GM06990 (cell line): ENCODE measurements at places on chromosomes 12 and 14.

- no peak for DNase-seq
Measured at GRCh38 chr12:71027856-71028255, 107.3 kb upstream of the PTPRR start.

GRCh38 chr14:35695647-35696046, 113.4 kb downstream of the RALGAPA1 start:
- DNase-seq = no peak

DNA sequence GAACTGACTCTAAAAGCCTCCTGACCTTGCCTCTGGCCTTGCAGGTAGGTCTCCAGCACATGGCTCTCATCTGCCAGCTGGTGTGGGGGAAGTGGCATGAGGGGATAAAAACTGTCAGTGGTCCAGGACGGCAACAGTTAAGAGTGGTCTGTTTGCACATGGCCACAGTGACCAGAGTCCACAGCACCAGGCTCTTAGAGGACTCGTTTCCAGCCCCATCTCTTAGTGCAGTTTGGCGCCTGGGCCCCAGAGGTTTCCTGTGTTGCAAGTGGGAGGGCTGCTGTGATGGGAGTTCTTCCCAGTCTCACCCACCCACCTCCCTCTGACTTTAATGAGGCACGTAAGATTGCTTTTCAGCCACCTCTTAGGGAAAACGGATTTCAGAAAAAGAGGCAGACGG, 37.0 kb downstream of the APPL2 start:
- no peak for DNase-seq

DNA sequence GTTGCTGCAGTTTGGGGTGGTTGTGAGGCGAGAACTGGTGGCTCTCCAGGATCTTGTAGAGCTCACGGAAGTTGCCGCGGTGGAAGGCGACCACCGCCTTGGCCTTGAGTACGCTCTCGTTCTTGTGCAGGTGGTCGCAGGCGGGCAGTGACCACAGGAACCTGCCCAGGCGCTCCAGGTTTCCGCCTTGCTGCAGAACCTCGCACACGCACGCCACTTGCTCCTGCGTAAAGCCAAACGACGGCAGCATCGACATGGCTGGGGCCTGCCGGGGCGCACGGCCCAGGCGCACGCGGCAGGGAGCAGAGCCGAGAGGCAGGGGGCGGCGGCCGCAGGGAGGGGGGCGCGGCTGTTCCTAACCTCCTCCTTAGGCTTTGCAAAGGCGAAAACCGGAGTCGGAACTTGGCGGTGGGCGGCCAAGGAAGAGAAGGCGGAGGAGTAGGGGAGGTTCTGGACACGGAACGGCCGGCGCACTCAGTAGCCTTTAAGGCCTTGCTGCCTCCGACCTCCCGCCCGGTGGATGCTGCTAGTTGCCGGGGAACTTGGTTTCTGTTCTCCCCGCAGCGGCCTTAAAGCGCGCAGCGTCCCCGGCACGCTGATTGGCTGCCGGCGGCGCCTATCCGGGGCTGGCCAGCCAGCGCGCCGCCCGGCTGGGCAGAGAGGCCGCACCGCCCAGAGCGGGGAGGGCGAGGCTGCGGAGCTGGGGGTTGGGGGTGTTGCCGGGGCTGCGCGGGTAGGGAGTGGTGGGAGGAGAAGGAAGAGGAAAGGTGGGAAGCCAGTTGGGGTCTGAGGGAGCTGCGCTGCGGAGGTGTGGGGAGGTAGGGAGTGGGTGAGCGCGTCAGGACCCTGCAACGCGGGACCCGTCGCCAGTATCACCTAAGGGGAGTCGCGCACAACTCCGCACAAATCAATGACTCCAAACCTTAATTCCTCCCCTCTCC, at the start of gene SIX1:
Gene SIX1 (minus strand): TSS at position 544 of the 941 bp plus-strand sequence. CDS start 288 bp downstream, at position 256.
- peak; percentile 71 for DNase-seq

GRCh38 chr14:77615361-77616132, 890 bp downstream of the SPTLC2 start:
- DNase-seq = peak; percentile 16

DNA sequence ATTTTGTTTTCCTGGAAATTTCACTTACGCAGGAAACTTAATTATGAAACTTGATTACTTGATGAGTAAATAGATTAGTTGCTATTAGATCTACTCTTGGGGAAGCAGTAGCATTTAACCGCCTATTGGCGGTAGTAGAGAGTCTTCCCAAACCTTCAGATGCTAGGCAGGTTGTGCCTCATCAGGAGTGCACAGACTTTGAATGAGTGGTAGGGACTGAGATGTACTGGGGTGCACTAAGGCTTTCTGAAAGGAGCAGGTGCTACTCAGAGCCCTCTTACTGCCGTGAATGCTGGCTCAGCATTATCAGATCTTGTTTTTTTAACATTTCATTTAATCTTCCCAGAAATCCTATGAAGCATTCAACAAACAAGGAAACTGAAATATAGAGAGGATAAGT, 7.7 kb downstream of the GATC start:
- no peak for DNase-seq

DNA sequence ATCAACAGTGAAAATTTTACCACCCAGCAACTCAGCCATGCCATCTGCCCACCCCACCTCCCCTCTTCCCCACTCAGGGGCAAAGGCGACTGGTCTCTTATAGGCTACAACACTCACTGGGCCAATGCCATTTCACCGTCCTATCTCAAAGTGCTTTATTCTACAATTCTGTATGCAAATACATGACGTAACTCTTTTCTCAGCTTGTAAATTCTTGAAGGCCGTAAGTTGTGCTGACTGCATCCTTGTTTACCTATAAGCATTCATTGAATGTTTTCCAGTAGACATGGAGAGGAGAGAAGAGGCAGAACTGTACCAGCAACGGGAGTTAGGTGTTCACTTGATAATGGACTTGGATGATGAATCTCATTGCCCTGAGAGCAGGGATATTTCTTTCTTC, 15.6 kb downstream of the BCL2L14 start:
- no peak for DNase-seq

DNA sequence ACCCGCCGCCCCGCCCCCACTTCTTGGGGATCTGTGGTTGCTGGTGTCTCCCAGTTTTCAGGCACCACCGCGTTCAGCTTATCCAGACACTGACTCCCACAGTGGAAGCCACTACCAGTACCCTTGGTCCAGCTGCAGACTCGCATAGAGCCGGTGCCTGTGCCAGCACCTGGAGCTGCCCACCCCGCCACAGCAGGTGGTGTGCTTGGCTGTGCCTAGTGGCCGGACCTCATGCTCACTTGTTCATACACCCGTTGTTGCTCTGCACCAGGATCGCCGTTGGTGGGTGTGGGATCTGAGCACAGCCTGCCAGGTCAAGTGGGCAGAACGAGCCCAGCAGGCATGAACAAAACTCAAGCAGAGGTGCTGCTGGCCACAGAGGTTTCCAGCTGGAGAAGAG, 673.2 kb downstream of the RERGL start:
- DNase-seq = no peak
